Aorta (tissue), 5 donors: ENCODE measurements at places on chromosomes 2 and 18.
A peak's percentile ranks its signal among the peaks of the same experiment; 100 is the strongest.

GRCh38 chr2:147756069-147756468 is 88.8 kb upstream of the ACVR2A start:
- DNase-seq: no peak

GRCh38 chr2:19911808-19912509 is 10.2 kb upstream of the TTC32 start:
- no peak for DNase-seq

DNA sequence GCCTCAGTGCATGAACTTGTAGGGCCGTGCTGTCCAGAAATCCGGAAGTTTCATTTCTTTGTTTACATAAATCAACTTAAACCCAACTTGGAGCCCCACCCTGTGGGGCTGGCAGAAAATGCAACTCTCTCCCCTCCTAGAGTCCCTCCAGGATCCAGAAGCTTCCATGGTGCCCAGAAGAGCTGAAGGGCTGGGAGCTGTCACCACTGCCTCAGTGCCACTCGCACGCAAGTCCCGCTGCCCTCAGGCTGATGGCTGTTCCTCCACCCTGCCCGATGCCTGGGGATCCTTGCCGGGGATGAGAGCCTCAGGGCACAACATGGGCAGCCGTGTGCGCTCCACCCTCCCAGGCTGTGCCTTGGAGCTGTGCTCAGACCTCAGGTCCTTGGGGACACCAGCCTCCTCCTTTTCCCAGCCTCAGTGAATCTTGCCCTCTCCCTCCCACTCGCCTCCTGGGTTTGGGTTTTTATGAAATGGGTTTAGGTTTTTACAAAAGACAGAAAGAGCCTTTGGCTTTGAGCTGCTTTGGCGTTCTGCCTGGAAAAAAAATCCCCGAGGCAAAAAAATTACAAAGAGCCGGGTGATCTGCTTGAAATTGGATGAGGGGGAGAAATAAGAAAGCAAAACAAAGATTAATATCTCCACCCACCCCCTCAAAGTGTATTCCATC is 155.2 kb downstream of the TWIST2 start:
- DNase-seq: peak; percentile 59

DNA sequence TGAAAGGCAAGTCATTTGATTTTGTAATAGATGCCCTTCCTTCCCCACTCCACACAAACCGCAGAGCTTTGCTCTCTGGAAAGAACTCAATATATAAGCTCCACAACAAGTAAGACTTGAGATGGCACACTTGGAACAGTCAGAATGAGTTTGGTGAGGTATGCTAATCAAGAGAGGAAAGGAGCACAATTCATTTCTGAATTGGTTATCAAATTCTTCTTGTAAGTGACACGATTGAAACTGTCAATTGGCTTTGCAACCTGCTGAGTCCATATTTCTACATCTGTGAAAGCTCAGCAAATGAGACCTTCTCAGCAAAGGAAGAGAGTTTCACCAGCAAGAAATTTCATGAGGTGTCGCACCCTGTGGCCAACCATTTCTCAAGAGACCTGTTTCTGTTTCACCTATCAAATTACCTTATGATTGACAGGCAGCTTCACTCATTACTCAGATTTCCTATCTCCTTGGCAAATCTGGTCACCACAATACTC is 19.1 kb downstream of the CTLA4 start:
- DNase-seq: no peak

DNA sequence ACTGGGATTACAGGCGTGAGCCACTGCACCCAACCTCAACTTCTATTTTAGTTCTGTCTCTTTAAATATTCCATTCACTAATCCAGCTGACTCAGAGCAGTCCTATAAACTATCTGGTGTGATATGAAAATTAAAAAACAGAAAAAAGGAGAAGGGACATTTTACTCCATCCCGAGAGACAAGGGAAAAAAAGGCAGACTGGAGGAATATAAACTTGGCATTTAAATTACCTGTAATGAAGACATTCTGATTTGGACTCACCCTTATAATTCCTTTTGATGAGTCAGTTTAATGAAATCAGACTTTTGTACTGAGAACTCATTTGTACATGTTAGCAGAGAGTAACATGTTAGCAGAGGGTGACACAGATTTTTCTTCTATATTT is 74.8 kb upstream of the RIOK3 start:
- no peak for DNase-seq

GRCh38 chr2:109125593-109126500 is 3.2 kb upstream of the SH3RF3 start:
- DNase-seq: peak; percentile 47

- DNase-seq: no peak
These were observed 256.4 kb downstream of the TFCP2L1 start for GRCh38 chr2:121028577-121028976.

DNA sequence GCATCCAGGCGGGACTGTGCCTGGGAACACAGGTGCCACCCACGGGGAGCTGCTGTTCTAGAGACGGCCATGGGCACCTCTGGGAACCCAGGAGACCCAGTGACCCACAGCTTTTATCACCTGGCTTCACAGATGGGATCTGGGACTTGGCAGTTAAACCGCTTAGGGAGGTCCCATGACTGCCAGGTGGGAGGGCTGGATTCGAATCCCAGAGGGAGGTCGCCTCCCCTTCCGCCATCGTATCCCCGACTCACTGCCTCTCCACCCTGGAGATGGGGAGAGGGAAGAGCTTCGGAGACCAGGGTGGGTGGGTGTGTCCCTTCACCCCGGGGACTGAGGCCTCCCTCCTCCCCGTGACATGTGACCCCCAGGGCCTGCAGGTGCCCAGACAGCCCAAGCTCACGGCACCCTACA is 169.4 kb downstream of the RTP5 start:
- peak; percentile 18 for DNase-seq
